ENCODE measurements at places on chromosomes 7 and 10. TPM values are rescaled to one million over a fixed set of nuclear protein-coding genes. Genes with fewer than 3 reads are reported as not detected.

TMEM273 gene
- polyA plus RNA-seq = 86.9 TPM

CLRN3 gene
- polyA plus RNA-seq = not detected

GRCh38 chr7:155533827-155534690 is 12.3 kb downstream of the CNPY1 start:
- DNase-seq = no peak

DNA sequence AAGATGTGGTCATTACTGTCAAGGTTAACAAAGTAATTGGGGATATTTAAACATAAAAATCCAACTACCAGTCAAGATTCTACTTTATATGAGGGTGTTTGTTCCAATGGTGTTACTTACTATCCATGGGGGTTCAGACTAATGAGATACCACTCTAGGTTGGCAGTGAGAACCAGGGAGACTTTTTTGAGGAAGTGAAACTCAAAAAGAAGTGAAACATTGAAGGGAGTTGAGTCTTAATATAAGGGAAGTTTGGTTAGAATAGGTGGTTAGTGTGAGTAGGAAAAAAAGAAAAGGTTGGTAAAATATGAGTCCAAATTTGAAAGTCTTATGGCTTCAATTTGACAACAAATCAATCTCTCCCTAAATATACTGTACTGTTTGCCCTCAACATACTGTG is 123.6 kb upstream of the ANK3 start:
- DNase-seq = no peak

GSAP gene
- polyA plus RNA-seq = 12.5 TPM

DNA sequence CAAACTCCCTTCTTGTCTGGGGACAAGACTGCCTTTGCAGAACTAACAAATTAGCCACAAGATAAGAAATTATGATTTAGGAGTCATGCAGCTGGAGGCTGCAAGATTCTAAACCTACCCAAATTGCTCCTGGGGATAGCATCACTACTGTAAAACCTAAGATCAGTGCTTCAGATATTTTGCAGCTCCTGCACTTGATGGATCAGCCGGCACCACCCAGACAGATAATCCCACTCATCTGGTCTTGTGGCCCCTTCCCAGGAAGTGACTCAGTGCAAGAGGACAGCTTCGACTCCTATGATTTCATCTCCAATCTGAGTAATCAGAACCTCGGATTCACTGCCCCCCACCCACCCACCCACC is 181.9 kb downstream of the AKR1D1 start:
- DNase-seq = no peak

- no peak for DNase-seq
Measured at GRCh38 chr10:103648251-103648635, 154.7 kb downstream of the NEURL1 start.

DNA sequence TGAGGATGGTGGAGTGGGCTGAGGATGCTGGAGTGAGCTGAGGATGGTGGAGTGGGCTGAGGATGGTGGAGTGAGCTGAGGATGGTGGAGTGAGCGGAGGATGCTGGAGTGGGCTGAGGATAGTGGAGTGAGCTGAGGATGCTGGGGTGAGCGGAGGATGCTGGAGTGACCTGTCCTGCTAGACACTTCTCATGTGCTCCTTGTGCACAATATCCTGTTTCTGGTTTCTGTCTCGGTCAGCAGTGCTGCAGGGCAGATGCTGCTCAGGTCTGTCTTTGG is 29.2 kb downstream of the ANXA8 start:
- DNase-seq = no peak

DNA sequence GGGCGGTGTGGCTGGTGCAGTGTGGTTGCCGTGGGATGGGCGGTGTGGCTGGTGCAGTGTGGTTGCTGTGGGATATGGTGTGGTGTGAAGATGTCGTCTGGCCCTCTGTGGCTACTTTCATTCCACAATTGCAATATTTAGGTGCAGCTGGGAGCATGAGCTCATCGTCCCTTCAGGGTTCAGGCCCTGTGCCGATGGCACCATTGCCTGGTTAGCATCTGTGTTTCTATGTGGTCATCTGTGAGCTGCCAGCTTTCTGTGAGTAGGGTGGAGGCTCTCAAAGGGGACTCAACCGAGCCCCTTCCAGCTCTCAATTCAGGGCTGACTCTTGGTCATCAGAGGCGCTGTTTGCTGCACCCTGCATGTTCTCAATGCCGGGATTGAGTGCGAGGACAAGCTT is 3.6 kb downstream of the ADGRA1 start:
- DNase-seq = no peak

- DNase-seq = no peak
Measured at GRCh38 chr7:151818674-151819519, 58.0 kb downstream of the PRKAG2 start.

HSPA12A gene
- polyA plus RNA-seq = not detected

GRCh38 chr7:135355377-135356048 is 121.9 kb downstream of the STRA8 start:
- DNase-seq = no peak

DNA sequence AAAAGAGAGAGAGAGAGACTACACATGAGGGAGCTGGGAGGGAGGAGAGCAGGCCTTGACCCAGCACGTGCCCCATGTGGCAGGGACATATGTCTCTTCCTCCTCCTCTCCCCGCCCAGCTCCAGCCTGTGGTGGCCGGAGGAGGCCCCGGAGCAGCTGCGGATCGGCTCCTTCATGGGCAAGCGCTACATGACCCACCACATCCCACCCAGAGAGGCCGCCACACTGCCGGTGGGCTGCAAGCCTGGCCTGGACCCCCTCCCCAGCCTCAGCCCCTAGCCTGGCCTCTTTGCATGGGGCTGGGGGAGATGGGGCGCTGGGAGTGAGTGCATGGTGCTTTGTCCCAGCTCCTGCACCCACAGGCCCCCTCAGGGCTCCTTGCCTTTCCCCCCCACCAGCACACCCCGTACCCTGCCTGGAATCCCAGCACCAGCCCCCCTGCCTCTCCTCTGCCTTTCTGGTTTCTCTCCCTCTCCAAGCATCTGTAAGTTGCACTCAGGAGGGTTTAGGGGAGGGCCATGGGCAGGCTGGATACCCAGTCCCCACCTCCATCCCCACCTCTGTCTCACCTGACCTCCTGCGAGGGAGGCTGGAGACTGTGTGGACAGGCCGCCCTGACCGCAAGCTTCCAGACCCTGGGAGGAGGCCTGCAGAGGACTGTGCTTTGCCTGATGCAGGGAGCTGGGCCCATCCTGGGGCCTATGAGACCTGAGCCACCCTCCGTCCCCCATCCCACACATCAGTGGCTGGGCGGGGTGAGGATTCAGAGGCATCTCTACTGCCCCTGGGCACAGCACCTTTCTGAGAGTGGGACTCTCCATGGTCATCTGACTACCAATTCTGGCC is 4.8 kb downstream of the UPK3B start:
- DNase-seq = no peak

DNA sequence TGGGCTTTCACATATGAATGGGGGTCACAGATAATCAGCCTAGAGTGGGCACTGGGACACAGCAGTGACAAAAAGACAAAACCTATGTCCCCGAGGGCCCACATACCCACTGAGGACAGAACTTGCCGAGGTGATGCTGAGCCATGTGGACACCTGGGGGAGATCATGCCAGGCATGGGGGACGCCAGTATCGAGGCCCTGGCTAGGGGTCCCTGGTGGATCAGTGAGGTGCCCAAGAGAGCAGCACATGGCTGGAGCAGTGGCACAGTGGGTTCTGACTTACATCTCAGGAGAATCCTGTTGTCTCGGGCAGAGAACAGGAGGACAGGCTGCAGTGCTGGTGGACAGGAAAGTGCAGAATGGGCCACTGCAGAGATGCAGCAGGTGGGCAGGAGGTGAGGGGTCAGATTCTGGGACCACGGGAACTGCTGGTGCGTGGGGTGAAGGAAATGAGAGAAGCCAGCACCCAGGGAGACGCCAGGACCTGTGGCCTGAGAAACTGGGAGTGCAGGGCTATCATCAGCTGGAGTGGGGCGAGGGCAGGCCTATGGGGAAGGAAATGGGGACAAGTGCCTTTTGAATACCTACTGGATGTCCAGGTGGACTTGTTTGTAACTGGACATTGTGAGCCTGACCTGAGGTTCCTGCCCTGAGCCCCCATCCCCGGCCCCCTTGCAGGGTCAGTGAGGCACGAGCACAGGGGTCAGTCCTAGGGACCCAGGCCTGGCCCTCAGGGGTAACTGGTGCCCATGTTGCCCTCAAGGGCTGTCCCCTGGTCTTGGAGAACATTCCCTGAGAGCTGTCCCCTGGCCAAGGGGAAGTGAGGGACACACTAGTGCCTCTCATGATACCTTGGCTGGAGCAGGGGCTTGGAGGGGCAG is 91.2 kb upstream of the RET start:
- no peak for DNase-seq
